ENCODE measurements at places on chromosomes 7 and 10.

GRCh38 chr10:124225467-124226270 is 132.3 kb upstream of the CHST15 start:
- no peak for DNase-seq

- no peak for DNase-seq
Measured at GRCh38 chr7:40041456-40041855, 91.4 kb downstream of the CDK13 start.

GRCh38 chr7:97499204-97499603 is 232.7 kb upstream of the TAC1 start:
- no peak for DNase-seq

GRCh38 chr10:118754229-118754555 is 578 bp downstream of the CACUL1 start:
- DNase-seq: peak; percentile 36

DNA sequence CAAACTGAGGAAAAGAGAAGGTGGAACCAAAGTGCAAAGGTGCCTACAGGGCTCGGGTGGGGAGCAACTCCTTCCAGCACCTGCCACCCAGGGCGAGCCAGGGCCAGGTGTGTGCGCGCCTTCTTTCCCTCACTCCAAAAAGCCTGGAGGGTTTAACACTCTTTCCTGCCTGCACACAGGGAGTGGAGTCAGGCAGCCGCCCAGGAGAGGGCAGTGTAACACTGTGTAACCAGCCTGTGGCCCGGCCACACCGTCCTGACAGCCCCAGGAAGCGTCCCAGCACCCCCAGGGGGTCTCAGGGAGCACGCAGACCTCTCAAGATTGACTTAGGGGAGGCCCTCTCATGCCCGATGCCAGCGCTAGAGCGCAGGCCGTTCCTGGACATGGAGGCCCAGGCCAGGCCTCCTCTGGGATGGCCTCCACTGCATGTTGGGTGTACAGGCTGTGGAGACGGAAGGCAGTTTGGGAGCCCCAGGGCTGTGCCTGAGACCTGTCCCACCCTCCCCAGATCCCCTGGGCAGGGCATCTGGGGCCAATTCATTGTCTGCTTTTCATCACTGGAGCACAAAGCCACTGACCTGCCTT is 13.4 kb downstream of the BRI3 start:
- DNase-seq: peak; percentile 78

GRCh38 chr10:91761721-91762120 is 36.5 kb upstream of the TNKS2 start:
- no peak for DNase-seq
